ENCODE measurements at places on chromosomes 1 and 21. TPM values are rescaled to one million over a fixed set of nuclear protein-coding genes. Genes with fewer than 3 reads are reported as not detected.

The SNRNP40 gene
- total RNA-seq, result 71.2 TPM

- DNase-seq, result no peak
- H3K36me3 ChIP-seq, result no peaks in the 10 kb centered on the region
- no peak overlapping the region for H3K4me3 ChIP-seq
These were observed 142.5 kb downstream of the ZNF648 start for GRCh38 chr1:181918880-181919525.

- no peak for DNase-seq
- no peaks in the 10 kb centered on the region for H3K4me1 ChIP-seq
- H3K4me3 ChIP-seq, result no peak overlapping the region
- H3K27me3 ChIP-seq, result no peaks in the 10 kb centered on the region
These were observed 400.7 kb downstream of the SMYD3 start for GRCh38 chr1:246106342-246106763.

GRCh38 chr1:196546272-196547111 is 61.7 kb downstream of the KCNT2 start:
- H3K27ac ChIP-seq, result no peak overlapping the region
- no peak overlapping the region for H3K4me3 ChIP-seq
- DNase-seq, result no peak
- no peaks in the 10 kb centered on the region for H3K27me3 ChIP-seq

The ITGB2 gene
- total RNA-seq, result 1,393 TPM

All from natural killer cell (primary cell).